ENCODE measurements at places on chromosomes 7 and 10. TPM values are rescaled to one million over a fixed set of nuclear protein-coding genes. Genes with fewer than 3 reads are reported as not detected.

Gene NKX6-2
- not detected for polyA plus RNA-seq

Gene COX19
- polyA plus RNA-seq = 8.9 TPM

Gene GPNMB
- 27.0 TPM for polyA plus RNA-seq

Gene VSTM4
- polyA plus RNA-seq = 2.4 TPM

Gene GIMAP6
- 28.1 TPM for polyA plus RNA-seq

Gene LRMDA
- polyA plus RNA-seq = 6.0 TPM

Gene AKR1E2
- 1.8 TPM for polyA plus RNA-seq

Gene VWC2
- 0.10 TPM for polyA plus RNA-seq

Gene EPO
- 0.04 TPM for polyA plus RNA-seq

Gene GRM3
- 0.27 TPM for polyA plus RNA-seq

Gene BTBD16
- 0.92 TPM for polyA plus RNA-seq

Gene PLCE1
- 1.6 TPM for polyA plus RNA-seq

Gene SLC26A3
- polyA plus RNA-seq = 70.7 TPM

Gene AGMO
- 2.6 TPM for polyA plus RNA-seq

Gene WIPF3
- polyA plus RNA-seq = 1.6 TPM

Gene RSPH10B
- not detected for polyA plus RNA-seq

Gene SPDYE1
- 0.80 TPM for polyA plus RNA-seq

Gene CLEC5A
- 0.01 TPM for polyA plus RNA-seq

Gene NUDT1
- 22.1 TPM for polyA plus RNA-seq

Gene CTAGE6
- not detected for polyA plus RNA-seq

Gene SRRM3
- polyA plus RNA-seq = 2.8 TPM

Gene CYP2C18
- 78.6 TPM for polyA plus RNA-seq
